ENCODE measurements at places on chromosomes 5 and 9.

- DNase-seq: no peak
These were observed 383.1 kb upstream of the PAPPA start for GRCh38 chr9:115770521-115770920.

GRCh38 chr5:7395432-7395946, 449 bp upstream of the ADCY2 start:
- no peak for DNase-seq

- no peak for DNase-seq
These were observed 53.3 kb downstream of the PLCXD3 start for GRCh38 chr5:41457094-41457493.

DNA sequence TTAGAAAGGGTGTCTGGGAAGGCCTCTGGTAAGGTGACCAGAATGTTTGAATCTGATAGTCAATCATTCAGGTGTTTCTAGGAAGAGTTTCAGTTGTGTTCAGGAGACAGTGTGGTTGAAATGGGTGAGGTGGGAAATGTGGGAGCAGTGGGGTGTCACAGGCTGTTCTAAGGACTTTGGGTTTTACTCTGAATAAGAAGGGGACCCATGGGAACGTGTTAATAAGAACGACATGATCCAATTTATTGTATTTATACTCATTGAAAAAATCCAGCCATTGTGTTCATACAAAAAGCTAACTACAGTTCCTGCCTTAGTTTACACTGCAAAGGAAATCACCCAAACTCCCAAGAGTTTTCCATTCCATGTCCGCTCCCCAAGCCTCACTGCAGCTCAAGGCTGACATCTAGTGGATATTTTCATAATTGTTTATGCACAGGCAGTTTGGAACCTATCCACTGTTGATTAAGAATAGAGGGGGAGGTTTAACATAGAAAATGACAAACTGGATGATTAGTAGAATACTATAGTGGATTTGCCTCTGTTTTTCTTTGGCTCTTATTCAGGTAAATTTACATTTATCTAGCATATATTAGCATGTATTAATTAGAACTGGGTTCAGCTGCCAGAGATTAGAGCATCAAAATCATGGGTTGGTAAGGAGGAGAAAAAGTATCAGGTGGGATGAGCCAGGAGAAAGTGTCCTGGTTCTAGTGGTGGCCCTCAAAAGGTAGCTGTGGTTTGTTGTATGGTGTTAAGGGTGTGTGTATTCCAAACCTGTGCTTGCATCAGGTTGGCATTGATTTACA, 17.7 kb downstream of the CAVIN4 start:
- DNase-seq: peak; percentile 61

DNA sequence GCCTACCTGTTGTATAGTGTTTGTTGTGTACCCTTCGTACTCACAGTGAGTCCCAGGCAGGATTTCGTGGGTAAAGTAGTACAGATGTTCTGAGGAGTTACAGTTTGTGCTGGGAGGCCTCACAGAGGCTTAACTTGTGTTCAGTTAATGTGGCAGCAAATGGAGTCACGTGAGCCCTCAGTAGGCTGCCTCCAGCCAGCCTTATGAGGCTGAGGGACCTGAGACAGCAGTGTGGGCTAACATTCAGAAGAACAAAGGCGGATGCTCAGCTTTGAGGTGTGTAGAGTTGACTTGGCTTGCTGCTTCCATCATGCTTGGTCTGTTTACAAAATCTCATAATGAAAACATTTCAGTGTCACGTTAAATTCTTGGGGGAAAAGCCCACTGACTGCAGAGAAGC, 118.1 kb downstream of the TRIO start:
- peak; percentile 50 for DNase-seq

DNA sequence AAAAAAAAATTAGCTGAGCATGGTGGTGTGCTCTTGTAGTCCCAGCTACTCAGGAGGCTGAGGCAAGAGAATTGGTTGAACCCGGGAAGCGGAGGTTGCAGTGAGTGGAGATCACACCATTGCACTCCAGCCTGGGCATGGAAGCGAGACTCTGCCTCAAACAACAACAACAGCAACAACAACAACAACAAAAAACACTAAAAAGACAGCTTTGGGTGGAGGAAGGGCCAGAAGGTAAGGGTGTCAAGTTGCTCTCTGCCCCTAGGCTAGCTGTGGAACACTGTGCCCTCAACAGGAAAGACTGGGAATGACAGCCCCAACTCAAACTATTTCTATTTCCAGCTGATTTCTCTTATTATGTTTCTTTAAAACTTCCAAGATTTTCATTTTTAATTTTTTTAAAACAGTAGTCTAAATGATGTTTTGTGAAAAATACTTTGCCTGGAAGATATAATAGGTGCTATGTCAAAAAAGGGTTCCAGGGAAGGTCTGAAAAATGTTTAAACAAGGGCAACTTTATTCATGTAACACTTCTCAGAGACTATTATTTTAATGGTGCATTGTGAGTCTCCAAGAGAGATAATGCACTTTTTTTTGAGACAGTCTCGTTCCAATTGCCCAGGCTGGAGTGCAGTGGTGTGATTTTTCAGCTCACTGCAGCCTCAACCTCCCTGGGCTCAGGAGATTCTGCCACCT, 29.9 kb downstream of the CLINT1 start:
- DNase-seq: peak; percentile 62

DNA sequence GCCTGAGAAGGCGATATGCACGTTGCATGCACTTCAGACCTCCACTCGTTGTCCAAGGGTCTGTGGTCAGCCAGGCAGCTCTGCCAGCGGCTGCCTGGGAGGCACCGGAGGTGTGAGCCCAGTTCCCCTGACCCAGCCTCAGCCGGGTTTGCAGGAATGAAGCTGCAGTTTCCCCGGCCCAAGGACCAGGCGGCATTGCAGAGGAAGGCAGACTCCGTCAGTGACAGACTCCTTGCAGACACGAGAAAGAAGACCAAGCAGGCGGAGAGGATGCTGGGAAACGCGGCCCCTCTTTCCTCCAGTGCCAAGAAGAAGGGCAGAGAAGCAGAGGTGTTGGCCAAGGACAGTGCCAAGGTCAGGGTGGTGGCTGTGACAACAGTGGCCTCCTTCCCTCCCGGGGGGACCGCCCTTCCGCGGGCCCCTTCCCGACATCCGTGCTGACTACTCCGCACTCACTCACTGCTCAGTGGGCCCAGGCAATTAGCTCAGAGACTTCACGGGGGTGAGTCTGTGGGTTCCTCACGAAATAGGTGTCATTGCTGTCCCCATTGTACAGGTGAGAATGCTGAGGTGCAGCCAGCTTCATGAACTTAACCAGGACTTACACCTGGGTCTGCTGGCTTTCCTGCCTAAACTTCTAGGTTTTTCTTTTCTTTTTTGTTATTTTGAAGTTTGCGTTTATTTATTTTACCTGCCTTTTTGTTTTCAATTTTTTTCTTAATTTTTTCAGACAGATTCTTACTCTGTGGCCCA, 10.8 kb upstream of the AIF1L start:
- no peak for DNase-seq

DNA sequence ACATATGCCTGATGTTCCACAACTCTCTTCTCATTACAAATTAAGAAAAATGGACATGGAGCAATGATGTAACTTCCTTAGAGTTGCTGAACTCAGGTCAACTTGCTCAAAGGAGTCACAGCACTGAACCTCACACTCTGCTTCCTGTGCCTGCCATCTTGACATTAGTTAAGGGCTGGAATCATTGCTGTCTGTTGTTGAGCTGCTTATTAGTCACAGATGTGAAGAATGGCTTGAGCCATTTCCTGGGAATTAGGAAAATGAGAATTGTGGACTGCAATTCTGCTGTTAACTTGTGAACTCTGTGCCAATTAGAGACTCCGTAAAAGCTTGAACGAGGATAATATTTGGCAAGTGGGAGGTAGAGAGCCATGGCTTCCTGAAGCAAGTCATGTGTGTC, 212.0 kb downstream of the ADAMTS12 start:
- DNase-seq: no peak

DNA sequence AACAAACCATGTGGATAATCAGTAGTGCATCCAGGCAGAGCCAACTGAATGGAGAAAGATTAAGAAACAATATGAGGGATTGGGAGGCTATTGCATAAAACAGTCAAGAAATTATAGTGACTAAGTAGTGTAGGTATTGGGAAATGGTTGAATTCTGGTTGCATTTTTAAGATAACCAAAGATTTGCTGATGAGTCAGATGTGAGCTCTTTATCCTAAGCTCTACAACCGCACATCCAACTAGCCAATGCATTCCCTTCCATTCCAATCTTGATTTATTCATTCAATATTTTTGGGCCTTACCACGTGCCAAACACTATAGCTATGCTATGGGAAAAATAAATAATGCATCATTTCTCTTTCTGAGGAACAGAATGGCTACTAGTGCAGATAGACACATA, 524.5 kb upstream of the RGMB start:
- no peak for DNase-seq

DNA sequence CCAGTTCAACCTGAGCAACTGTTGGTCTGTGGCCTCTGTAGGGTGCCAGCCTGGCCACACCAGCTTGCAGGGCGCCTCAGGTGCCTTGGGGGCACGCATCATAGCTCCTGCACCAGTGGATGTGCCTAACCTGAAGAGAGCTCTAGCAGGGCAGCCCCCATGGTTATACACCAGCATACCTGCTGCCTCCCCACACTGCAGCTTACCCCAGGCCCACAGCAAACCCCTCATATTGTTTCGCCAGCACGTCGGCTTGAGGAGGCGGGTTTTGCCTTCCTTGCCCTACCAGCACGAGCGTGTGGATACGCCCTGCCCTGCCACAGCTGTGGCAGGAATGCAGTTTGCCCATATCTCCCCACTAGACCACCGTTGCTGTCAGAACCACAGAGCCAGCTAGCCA, 435.9 kb downstream of the SLCO4C1 start:
- DNase-seq: no peak
